ENCODE measurements at places on chromosomes 12 and 14.

- no peak for DNase-seq
Measured at GRCh38 chr12:19248929-19249602, 119.5 kb downstream of the PLEKHA5 start.

DNA sequence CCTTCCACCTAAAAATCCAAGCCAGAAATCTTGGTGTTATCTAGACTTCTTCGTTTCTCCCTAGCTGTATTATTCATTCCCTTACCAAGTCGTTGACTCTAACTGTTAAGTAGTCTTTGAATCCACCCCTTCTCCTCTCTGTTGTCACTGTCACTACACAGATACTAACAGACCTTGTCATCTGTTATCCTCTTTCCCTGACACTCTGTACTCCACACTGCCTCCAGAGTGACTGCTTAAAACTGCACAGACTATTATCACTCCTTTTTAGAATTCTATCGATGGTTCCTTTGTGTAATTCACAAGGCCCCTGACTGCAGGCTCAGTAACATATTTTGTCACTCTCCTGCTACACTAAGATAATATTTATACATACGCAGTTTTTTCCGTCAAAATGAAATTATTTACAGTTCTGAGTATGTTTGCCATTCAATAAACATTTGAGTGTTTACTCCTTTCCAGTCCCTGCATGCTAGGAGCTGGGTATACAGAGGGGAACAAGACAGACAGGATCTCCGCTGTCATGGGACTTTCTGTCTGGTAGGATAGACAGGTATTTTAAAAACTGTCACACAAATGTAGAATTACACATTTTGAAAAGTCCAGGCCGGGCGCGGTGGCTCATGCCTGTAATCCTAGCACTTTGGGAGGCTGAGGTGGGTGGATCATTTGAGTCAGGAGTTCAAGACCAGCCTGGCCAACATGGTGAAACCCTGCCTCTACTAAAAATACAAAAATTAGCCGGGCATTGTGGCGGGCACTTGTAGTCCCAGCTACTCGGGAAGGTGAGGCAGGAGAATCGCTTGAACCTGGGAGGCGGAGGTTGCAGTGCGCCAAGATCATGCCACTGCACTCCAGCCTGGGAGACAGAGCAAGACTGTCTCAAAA is 3.8 kb downstream of the MARS1 start:
- no peak for DNase-seq

DNA sequence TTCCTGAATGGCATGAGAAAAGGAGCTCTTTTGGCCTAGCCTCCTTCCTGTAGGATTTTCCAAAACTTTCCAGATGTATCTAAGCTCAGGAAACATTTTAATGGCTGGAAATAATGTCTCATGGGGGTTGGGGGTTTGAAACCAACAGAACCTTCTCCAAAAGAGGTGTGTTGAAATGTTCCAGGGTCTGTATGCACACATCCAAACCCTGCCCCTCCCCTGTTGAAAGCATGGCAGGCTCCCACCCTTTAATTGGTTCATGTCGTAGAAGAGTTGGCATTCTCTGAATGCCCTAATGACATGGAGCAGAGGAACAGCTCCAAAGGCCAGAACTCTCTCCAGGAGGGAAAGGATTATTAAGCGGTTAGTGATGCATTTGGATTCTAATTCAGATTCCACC is 353.2 kb downstream of the ZFP36L1 start:
- no peak for DNase-seq

- DNase-seq = no peak
Measured at GRCh38 chr12:15863984-15864383, 18.2 kb upstream of the STRAP start.

- DNase-seq = no peak
Measured at GRCh38 chr12:6824901-6825381, 3.3 kb upstream of the P3H3 start.

- no peak for DNase-seq
Measured at GRCh38 chr12:53961025-53961761, 6.5 kb downstream of the HOXC12 start.

DNA sequence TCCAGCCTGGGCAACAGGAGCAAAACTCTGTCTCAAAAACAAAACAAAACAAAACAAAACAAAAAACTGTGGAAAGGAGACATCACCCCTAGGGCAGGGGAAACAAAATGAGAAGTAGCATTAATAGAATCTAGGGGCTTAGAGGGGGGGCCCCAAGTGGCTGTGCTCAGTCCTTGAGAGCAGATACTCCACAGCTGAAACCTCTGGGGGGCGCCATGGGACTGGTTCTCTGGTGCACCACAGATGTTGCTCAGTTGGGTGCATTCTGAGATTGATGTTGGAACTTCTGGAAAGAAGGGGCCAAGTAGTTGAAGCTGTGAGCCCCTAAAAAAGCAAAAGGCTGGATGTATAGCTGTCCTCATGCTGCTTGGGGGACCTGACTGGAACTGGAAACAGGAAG is 11.8 kb upstream of the SYNE2 start:
- no peak for DNase-seq

GRCh38 chr12:113537046-113537750 is 65.5 kb upstream of the LHX5 start:
- no peak for DNase-seq

- peak; percentile 44 for DNase-seq
Measured at GRCh38 chr12:10331642-10332239, 24.1 kb downstream of the KLRD1 start.

DNA sequence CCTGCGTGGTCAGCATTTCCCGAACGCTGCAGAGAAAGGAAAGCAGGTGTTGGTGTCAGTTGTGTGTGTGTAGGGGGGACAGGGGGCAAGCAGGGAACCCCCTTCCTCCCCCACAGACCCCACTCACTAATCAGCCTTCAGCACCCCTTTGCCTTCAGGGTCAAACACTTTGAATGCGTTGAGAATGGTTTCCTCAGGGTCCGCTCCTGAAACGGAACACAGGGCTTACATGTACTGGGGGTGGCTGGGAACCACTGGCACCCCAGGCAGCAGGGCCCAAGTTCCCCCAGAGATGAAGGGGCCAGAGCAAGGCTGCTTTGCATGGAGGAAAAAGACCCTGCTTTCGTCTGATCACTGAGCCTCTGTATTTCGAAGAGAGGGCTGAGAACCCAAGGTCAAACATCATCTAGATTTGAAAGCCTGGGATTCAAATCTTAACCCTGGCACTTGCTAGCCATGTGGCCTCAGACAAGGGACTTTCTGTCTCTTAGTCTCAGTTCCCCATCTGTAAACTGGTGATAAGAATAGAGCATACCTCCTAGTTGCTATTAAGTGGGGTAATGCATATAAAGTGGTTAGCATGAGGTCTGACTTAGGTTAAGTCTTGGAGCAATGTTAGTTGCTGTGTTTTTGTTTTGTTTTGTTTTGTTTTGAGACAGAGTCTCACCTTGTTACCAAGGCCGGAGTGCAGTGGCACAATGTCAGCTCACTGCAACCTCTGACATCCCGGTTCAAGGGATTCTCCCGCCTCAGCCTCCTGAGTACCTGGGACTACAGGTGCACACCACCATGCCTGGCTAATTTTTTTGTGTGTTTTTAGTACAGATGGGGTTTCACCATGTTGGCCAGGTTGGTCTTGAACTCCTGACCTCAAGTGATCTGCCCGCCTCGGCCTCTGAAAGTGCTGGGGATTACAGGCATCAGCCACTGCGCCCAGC is 7.0 kb downstream of the MYL2 start:
- DNase-seq = no peak

- DNase-seq = no peak
Measured at GRCh38 chr12:128267651-128268378, 845 bp downstream of the TMEM132C start.

DNA sequence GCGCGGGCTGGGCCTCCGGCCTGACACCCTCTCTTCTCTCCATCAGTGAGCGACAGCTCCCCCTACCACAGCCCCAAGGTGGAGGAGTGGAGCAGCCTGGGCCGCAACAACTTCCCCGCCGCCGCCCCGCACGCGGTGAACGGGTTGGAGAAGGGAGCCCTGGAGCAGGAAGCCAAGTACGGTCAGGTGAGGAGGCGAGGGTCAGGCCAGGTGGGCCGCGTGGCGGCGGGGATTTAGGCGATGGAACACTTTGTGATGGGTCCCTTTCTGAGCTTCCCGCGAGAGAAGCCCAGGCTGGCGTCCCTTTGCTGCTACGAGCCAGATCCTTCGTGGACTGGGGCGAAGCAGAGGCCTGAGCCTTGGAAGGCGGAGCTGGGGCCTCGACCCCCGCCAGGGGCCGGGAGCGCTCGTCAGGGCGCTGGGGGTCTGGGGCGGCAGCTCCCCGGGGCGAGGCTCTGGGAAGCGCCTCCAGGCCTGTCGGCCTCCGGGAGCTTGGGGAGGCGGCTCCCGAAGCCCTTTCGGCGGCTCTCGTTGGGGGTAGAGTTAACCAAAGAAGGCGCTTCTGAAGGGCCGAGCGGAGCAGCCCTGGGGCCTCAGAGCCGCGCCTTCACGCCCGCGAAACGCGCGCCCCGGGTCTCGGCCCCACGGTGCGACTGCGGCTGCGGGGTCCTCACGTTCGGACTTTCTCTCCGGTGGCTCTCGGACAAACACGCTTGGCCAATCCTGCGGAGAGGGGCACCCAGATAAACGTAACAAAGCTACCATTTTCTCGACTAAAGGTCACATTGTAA is 5.0 kb downstream of the PAX9 start:
- no peak for DNase-seq

DNA sequence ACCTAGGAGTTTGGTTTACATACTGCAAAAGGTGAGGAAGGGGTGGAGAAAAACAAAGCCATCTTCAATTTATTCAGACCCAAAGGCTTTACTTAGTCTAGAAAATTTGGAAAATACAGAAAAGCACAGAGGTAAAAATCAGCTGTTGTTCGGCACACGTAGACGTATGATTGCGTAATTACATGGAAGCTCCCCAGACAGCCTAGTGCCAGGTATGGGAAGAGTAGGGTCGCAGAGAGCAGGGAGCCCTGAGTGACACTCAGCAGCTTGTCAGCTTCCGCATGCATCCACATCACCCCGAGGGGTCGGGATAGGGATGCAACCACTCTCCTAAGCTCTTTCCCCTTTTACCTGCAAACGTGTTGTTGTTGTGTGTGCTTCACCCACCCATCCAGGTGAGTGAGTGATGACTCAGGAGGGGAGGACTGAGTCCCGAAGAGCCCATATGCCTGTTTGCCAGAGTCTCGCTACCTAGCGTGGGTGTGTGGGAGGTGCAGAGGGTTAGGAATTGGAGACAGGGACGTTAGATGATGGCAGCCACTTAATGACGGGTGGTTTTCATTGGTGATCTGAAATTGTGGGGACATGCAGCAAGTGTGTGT is 20.1 kb downstream of the PIWIL1 start:
- no peak for DNase-seq

DNA sequence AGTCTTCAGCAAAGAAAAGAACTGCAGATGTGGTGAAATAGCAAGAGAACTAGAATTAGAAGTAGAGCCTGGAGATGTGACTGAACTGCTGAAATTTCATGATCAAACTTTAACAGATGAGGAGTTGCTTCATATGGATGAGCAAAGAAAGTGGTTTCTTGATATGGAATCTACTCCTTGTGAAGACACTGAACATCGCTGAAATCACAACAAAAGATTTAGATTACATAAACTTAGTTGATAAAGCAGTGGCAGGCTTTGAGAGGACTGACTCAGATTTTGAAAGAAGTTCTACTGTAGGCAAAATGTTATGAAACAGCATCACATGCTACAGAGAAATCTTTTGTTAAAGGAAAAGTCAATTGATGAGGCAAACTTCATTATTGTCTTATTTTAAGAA is 175.0 kb downstream of the KIF21A start:
- no peak for DNase-seq

GRCh38 chr12:52337054-52337453 is 15.9 kb upstream of the KRT83 start:
- no peak for DNase-seq
